GM04503 (cell line): ENCODE measurements at places on chromosomes 6 and 20.

DNA sequence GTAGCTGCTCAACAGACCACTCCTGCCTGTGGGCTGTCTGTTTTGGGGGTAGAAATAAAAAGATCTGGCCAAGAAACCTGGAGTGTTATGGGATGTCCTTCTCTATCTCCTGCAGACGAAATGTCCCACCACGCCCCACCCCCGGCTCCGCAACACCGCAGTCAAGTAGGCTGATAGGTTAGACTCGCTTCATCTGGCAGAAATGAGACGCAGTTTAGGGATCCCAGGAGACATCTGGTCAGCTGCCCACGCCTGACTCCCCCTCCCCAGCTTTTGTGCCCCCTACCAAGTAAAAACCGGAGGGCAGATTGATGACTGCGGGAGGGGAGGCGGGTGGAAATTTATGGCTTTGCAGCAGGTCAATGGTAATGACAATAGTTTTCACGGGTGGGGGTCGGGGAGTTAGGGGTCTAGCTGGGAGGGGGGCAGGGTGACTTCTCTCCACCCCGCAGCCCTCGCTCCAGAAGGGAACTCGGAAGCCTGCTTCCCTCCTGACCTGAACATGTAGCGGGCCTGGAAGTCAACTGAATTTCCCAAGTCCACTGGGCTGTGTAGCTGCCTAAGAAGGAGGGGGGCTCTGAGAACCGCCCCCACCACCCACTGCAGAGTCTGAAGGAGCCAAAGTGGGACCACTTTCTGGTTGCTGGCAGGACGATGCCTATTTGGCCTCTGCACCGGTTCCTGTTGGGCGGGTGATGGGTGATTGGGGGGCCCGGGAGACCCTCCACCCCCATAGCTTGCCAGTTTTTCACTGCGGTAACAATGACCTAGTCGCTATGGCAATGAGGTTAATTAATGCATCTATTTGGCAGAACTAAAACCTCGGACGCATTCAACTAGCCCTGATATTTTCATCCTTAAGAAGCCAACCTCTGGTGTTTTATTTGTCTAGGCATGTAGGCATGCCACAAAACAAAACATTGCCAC is 25.7 kb downstream of the PMEPA1 start:
- DNase-seq, result no peak

DNA sequence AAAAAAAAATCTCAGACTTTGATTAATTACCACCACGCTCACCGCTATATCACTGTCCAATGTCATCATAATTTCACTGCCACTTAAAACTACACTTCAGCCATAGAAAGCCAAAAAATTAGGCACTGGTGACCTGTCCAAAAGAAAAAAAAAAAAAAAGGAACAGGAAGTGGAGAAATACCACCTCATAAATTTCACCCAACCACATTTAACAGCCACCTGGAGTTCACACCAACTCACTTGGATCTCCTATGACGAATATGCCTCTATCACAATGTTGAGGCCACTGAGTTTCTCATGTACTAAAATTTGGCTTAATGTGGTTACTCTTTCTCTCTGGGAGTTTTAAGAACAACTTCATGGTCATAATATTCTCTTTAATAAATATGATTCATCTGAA is 237.5 kb upstream of the RSPO3 start:
- DNase-seq, result no peak

- no peak for DNase-seq
Observed at GRCh38 chr20:11891776-11892545, 25.7 kb upstream of the BTBD3 start.

DNA sequence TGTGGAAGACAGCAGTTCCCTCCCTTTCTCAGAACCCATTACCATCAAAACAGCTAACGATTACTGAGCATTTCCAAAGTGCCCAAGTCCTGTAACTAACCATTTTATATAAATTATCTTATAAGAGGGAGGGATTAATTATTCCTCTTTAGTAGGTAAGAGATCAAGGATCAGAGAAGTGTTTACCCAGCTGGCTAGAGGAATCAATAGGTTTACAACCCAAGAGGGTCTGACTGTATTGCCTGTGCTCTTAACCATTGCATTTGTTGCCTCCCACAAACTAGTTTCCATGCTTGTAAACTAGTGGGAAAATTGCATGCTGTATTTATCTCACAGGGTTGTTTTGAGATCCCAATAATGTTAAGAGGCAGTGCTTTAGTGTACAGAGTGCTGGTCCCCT is 3.7 kb upstream of the DBNDD2 start:
- DNase-seq, result no peak

DNA sequence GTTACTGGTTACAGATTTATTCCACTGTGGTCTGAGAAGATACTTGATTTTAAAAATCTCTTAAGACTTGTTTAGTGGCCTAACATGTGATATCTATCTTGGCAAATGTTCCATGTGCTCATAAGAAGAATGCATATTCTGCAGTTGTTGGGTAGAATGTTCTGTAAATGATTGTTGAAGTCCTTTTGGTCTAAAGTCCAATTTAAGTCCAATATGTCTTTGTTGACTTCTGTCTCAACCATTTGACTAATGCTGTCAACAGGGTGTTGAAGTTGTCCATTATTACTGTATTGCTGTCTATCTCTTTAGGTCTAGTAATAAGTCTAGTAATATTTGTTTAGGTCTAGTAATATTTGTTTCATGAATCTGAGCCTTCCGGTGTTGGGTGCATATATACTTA is 387.8 kb upstream of the RUNX2 start:
- DNase-seq, result no peak
